ENCODE measurements at places on chromosomes 7 and 10. TPM values are rescaled to one million over a fixed set of nuclear protein-coding genes. Genes with fewer than 3 reads are reported as not detected.

RNF32 gene
- not detected for total RNA-seq

NFKB2 gene
- 11.3 TPM for total RNA-seq

SLC18A3 gene
- total RNA-seq: not detected

GRID1 gene
- 2.4 TPM for total RNA-seq

DNA sequence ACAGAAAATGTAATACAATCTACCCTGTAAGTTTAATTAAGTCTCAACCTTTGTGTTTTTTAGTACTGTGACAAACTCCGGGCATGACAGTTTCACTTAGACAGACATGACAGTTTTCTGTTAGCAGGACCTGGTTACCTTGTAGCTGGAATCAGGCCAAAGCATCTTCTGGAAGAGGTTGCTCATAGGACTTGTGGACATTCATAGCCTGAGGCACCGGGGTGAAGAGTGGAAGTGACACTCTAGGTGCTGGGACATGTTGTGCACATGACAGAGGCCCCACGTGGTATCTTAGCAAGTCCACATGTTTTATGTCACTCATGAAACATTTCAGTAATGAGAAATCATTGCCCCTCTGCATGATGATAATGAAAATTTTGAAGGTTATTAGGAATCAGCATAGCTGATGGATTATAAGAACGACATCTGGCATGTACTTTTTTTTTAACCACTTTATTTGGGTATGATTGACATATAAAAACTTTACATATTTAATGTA lies 441.4 kb downstream of the CNTNAP2 start:
- DNase-seq: no peak

GRCh38 chr10:22801785-22802184 lies 87.4 kb upstream of the PIP4K2A start:
- no peak for DNase-seq
